ENCODE measurements at places on chromosomes 1 and 21.

GRCh38 chr1:182087304-182087703, 25.8 kb upstream of the ZNF648 start:
- no peak for DNase-seq

- no peak for DNase-seq
Observed at GRCh38 chr1:58745666-58746065, 38.2 kb downstream of the JUN start.

GRCh38 chr1:15676688-15677661, 7.1 kb upstream of the PLEKHM2 start:
- no peak for DNase-seq

GRCh38 chr1:184419350-184420161, 32.7 kb downstream of the C1orf21 start:
- no peak for DNase-seq

- no peak for DNase-seq
Observed at GRCh38 chr21:17901458-17902079, 82.4 kb upstream of the C21orf91 start.

DNA sequence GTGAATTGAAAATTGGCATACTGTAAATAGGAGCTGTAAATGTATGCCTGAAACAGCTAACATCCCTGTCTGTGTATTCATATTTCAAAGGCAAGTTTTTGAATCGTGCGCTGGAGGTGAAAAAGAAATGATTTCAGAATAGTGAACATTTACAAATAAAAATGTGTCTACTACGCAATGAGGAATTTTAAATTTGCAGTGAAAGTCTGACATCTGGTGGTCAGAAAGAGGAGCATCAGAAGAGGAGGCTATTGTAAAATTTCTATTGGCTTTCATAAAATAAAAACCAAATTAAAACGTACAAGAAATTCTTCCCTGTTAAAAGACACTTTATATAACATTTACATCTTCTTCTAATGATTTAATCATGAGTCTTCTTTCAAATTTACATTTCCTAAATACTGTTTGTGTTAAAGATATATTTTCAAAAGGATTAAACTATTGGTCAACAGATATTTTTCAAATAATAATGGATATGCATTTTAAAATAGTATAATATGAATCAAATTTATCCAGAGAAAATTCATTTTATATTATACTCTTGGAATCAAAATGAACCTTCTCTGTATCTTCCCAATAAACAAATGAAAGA, 113.7 kb upstream of the RRP15 start:
- peak; percentile 38 for DNase-seq

- peak; percentile 62 for DNase-seq
Observed at GRCh38 chr1:181086926-181087325, 1.6 kb upstream of the IER5 start.

DNA sequence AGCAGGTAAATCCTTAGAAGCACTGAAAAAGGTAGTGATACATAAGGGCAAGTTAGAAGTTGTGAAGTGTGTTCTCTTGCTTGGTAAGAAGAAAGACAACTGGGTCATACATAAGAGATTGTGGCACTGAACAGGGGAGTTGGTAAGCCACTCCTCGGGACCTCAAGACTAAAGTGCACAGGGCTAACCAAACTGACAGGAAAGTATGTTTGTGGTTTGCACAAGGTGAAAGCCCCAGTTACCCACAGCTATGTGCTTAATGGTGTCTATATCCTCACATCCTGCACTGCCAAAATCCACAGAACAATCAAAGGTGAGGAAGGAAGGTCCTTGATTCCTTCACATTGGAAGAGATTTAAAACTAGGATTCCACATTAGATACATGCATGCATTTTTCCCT, 276.5 kb downstream of the DNM3 start:
- DNase-seq = peak; percentile 29

DNA sequence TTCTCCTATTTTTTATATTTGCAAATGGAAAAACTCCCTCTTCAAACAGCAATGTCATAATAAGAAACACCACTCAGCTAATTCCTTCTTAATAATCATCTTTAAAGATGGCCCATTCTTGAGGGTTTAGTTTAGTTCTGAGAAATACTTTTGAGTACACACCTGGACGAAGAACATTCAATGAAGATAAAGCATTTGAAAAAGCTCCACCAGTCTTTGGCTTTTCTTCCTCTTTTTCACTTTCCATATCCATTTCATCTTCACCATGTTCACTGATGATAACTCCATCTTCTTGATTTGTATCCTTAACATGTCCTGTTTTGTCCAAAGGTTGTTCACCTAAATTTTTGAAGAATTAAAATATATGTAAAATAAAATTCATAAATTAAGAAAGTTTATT, 7.4 kb downstream of the PAXBP1 start:
- DNase-seq = no peak

DNA sequence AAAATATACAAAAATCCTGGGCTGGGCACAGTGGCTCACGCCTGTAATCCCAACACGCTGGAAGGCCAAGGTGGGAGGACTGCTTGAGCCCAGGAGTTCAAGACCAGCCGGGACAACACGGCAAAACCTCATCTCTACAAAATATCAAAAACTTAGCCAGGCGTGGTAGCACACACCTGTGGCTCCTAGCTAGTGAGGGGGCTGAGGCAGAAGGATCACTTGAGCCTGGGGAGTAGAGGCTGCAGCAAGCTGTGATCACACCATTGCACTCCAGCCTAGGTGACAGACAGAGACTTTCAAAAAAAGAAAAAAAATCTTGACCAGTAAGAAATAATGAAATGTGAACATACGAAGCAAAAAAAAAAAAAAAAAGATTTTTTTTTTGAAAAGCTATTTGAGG, 52.1 kb downstream of the ARID4B start:
- DNase-seq = no peak

DNA sequence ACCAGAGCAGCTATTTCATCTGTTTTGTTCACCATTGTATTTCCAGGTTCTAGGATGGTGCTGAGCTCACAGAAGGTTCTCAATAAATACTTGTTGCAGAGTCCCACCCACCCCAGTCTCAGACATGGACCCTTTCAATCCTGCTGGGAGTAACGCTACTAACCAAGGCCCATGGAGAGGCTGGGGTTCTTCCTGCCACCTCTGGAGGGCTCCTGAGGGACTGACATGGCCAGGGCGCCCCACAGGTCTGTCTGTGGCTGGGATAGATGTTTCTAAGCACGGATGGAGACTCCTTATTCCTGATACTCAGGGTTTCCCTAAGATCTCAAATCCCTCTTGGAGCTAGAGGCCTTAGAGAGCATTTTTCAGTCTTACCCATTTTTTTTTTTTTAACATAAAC, 87.4 kb downstream of the EPHB2 start:
- DNase-seq = no peak

DNA sequence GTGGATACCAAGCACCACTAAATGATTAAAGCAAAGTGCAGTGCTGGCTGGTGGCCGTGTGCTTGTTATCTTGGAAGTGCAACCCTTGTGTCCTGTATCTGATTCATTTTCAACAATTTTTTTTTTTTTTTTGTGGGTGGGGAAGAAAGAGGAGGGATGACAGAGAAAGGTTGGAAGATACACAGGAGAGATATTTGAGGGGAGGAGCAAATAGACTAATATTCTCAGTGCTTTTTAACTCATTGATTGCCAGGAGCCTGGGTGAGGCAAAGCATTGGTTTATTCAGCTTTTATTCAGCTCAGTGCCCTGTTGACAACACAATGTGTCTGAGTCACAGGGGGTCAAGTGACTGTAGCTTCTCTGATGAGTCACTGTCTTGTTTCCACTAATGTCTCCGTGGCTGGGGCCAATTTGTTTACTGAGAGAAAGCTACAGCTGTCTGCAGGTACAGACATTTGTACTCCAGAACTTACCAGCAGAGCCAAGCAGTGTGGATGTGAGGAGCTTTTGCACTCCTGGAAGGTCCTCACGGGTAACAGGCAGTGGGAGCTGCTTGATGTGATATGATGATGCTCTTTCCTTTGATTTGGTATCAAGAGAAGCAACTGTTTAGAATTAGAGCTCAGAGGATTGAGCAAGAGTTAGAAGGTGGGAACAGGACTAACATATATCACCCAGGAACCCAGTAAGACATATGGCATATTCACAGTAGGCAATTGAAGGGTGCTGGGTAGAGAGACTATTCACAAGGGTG, 23.6 kb upstream of the DNM3 start:
- DNase-seq = peak; percentile 75

DNA sequence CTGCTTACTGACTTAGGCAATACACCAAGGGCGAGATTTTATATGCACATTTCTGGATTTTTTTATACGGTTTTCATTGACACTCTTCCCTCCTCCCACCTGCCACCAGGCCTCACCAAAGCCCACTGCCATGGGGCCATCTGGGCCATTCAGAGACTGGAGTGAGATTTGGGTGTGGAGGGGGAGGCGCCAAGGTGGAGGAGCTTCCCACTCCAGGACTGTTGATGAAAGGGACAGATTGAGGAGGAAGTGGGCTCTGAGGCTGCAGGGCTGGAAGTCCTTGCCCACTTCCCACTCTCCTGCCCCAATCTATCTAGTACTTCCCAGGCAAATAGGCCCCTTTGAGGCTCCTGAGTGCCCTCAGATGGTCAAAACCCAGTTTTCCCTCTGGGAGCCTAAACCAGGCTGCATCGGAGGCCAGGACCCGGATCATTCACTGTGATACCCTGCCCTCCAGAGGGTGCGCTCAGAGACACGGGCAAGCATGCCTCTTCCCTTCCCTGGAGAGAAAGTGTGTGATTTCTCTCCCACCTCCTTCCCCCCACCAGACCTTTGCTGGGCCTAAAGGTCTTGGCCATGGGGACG, 57.9 kb downstream of the LACTBL1 start:
- no peak for DNase-seq

GRCh38 chr1:36321119-36321951, 2.1 kb downstream of the EVA1B start:
- DNase-seq = peak; percentile 16

DNA sequence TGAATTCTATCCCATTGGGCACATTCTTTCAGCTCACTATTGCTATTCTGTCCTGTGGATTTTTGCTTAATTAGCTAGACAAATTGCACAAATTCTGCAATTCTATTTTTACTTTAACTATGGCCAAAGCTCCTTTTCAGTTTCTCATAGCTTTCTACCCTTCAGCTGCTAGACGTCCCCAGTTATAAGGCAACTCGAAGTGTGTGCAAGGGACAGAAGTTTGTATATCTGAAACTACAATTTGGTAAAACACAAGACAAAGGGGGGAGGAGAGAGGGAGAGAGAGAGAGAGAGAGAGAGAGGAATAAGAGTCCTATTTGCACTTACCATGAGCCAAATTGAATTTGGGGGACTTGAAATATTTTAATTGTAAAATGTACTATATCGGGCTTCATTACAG, 91.8 kb downstream of the SETD4 start:
- no peak for DNase-seq

DNA sequence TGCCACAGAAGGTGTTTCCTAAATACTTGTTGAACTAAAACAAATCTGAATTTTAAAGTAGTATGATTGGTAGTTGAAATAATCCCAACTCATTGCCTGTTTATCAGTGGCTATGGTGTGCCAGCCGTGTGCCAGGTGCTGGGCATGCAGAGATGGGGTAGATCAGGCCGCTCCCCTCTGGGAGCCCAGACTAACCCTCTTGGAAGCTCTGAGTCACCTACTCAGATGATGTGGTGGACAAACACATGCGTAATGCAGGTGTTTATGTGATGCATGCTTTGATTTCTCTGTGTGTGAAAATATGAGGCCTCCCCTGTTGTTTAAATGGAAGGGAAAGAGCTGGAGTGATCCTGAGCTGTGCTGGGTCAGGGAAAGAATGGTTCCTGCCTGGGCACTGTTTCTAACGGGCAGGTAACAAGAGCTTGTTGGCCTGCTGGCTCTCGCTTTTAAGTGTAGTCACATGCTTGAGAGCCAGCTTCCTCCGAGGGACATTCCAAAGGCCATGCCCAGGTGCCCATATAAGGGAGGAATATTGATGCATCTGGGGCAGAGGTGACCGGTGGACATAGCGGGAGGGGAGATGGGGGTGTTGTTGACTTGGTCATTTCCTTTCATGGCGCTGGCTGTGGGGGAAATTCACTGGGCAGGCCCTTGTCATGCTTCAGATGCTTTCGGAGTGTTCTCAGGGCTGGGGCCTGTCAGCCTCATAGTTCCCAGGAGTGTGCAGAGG, 10.2 kb downstream of the MFN2 start:
- DNase-seq = peak; percentile 46

- no peak for DNase-seq
Observed at GRCh38 chr1:202952818-202953217, 5.3 kb downstream of the ADIPOR1 start.

GRCh38 chr1:2867087-2867425, 65.6 kb upstream of the TTC34 start:
- DNase-seq = no peak

DNA sequence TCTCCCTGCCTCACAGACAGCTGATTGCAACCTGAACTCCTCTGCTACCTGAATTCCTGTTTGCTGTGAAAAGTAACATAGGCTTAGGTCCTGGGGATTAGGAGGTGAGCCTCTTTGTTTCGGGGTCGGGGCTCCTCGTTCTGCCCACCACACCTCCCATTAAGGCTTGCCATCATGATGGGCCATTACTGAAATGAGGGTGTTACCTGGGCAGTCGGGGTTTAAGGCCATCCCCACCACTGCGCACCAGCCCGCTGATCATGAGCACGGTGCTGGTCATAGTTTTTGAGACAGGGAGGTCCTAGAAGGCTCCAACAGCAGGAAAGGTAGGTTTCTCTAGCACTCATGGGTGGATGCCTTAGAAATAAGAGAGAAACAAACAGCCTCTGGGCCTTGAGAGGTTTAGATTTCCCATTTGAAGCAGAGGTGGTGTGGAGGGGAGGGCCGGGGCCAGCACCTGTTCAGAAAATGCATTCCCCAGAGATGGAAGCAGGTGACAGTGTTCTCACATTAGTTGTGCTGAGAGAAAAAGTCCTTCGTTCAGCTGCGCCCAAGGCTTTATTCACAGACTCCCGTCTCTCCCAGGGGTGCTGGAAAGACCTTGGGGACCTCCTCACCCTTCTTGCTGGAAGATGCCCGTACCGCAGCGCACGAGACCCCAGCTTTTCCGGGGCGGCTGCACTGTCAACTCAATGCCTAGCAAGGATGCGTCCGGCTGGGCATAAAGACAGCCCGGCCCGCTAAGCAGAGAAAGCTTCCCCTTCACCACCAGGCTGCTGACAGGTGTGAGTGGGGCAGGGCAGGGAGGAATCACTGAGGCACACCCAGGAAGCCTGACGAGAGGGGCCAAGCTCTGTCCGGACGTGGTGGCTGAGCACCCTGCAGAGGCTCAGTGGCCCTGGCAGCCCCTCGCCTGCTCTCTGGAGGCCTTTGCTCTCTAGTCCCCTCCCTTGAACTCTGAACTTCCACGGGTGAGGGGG, 125.5 kb downstream of the PGBD5 start:
- no peak for DNase-seq

All from kidney glomerular epithelial cell (primary cell).